ENCODE measurements at places on chromosomes 2 and 18.

DNA sequence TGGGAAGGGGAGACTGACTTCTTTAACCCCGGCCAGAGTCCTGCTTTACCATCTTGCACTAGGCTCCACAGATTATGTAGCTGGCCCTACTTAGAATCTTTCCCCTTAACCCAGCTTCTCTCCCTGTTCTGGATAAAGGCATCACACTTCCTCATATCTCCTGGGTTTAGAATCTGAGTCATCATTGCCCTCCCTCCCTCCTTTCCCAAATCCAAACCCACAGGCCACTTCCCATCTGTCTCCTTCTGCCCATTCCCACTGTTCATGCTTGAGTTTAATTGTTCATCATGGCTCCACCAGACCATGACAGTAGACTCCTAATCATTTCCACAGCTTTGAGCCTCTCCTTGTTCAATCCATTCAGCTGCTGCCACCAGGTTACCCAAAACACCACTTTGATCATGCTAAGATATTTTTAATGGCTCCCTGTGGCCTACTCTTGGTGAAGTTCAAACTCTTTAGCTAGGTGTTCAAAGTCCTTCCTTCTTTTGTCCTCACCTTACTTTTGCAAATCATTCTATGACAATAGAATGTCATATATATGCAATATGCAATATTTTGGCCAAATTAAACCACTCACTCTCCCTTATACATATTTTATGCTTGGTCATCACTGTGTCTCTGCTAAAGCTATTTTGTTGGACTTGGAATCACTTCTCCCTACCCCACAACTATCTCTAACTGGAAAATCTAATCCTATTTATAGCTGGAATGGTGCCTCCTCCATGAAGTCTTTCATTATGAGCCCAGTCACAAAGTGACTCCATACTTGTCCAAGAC lies 5.5 kb downstream of the PDE11A start:
- no peak for DNase-seq

DNA sequence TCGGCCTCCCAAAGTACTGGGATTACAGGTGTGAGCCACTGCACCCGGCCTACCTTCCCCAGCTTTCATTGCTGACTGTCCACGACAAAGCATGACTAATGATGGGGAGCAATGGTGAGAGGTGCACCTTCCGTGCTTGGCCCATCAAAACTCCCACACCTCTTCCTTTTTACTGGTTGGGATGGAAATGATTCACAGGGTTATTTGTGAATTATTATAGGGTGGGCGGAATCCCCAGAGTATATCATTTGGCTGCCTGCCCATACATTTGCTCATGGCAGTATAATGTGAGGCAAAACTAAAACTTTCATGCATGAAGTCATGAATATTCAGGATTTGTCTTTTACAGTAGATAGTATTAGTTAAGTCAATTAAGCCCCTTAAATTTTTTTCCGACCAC lies 334.2 kb upstream of the NETO1 start:
- no peak for DNase-seq

DNA sequence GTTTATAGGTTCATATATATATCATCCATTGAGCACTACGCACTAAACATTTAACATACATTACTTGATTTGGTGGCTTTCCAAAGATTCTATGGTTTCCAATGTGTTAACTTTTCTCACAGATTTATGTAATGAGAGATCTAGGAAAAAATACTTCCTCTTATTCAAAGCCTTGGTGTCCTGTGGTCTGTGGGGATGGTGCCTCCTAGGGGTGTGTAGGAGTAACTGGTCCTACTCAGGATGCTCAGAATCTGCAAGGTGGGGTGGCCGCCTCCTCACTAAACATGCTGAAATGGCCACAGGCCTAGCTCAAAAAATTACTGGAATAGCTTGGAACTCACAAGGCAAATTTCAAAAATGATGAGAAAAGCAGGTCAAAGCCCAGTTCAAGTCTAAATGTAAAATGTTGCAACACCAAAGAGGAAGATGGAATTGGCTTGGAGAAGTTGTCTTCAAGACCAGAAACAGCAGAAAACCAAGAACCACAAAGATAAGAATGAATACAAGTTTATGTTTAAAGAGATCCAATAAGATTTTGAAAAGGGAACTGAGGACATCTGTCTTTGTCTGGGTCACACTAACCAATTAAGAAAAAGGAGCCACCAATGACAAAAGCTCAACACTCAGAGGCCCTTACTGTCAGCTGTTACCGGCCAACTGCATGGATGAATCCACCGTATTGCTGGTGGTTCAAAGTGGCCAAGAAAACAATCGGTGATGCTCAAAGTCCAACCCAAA lies 11.5 kb downstream of the GPR55 start:
- no peak for DNase-seq

DNA sequence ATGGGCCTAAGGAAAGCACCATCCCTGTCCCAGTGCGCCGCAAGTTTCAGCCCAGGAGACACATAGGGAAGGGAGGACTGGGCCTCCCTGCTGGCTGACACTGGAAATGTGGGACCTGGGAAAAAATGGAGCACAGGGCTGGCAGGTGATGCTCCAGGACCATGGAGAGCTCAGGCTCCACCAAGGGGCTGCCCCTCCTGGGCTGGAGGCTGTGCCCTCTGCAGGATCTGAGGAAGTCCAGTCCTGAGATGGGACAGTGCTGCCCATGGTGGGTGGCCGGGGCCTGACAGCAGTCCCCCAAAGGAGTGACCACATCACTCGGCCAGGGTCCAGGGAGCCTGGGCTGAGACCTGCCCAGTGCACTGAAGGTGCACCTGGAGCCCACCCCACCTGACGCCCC lies 108.6 kb upstream of the TEKT4 start:
- no peak for DNase-seq

- DNase-seq, result no peak
These were observed 19.6 kb downstream of the ASB1 start for GRCh38 chr2:238446371-238446770.
